ENCODE measurements at places on chromosomes 5 and 9.

DNA sequence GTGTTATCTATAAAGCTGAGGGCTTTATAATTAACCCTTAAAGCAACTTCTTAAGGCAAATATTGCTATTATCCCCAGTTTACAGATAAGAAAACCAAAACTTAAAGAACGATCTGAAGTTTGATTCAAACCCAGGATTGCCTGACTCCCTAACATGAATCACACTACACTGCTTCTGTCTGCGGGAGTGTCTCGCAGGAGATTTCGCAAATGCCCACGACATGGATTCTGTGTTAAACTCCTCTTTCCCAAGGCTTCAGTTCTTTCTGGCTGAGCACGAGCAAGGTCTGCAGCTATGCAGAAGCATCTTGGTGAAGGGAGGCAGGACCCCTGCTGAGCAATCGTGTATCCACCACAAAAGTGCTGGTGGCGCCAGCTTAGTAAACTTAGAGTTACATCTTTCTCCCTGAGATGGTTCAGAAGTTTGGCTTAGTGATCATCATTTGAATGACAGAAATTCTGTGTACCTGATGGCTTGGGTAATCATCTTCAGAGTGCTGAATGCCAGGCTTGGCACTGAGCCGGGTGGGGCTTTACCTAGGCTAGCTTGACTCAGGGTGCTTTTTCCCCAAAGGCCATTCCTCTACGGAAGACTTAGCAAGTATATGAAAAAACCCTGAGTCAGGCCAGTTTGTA lies 81.4 kb upstream of the PIK3R1 start:
- no peak for DNase-seq

DNA sequence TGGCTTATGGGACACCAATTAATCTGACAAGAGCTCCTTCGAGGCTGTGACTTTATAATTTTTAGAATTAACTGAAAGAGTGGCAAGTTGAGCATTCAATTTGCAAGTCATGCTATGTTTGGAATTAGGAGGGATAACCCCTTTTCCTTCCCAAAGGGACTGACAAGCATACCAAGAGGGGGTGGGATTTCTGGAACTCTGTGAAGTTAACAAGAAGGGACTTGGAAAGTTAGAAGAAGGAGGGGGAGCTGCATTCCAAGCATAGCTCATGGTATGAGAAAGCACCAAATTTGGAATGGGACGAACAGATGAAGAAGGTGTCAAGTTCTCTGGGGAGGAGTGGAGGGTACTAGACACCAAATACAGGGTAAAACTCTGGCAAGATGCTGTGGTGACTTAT lies 8.9 kb upstream of the PALM2AKAP2 start:
- no peak for DNase-seq

DNA sequence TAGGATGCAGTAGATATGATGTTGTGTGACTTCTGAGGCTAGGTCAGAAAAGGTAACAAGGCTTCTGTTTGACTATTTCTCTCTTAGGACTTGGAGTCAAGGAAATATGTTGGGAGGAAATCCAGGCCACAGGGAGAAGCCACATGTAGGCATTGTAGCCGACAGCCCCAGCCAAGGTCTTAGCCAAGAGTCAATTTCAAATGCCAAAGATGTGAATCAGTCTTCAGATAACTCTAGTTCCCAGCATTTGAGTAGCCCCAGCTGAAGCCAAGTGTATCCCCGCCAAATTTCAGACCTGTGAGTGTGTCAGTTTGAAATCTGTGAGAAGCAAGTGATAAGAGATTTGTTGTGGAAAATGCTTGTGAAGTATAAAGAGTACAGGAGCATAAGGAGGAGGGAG lies 38.1 kb upstream of the ISL1 start:
- no peak for DNase-seq

DNA sequence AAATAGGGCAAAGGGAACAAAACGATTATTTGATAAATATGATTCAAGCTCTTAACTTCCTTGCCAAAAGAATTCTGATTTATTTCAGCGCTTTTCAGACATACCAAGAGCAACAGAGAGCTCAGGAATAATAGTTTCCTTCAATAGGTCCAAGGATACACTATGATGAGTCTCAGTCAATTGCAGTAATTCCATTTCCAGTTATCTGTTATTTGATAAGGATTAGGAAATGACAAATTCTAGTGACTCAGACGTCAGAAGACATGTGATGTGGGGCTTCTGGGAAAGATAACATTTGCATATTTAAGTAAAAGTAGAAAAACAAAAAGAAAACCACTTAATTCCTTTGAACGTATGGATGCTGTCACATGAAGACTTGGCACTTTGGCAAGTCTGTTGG lies 1250.8 kb upstream of the CDH18 start:
- no peak for DNase-seq

- no peak for DNase-seq
Observed at GRCh38 chr9:110591526-110591925, 12.0 kb upstream of the SVEP1 start.

- no peak for DNase-seq
Observed at GRCh38 chr9:36960575-36960955, 73.5 kb downstream of the PAX5 start.

DNA sequence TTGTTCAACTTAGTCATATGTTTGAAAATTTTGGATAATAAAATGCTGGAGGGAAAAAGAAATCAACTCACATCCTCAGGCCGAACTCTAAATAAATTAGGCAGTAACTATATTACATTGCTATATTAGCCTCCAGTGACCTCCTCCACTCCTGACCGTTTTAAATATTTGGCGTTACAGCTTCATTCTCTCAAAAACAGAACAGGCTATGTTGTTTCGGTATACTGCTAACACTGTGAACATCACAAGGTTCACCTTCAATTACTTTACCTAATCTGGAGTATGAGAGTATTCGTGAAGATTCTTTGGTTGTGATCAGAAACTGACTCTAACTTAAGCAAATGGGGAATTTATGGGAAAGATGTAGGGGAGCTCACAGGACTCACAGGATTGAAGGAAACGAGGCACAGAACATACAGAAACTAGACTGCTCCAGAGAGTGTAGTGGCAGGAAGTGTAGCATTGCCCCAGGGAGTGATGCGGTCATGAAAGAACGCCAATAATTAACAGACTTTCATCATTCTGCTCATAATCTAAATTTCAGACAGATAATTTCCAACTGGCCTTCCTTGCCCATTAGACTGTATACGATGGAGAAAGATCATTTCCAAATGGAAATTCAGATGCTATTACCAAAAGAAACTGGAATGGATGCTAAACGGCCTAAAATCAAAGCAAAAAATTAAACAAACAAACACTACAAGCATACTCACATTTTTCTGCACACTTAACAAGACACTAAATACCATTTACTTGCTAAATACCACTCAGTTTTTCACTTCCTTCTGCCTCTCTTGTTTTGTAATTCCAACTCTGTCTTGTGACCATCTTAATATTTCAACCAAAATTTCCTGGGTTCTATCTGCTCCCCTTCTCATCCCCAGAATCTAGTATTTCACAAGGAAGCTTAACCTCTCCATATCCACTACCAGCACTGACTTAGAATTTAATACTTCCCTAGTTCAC lies 110.1 kb upstream of the LPAR1 start:
- no peak for DNase-seq

DNA sequence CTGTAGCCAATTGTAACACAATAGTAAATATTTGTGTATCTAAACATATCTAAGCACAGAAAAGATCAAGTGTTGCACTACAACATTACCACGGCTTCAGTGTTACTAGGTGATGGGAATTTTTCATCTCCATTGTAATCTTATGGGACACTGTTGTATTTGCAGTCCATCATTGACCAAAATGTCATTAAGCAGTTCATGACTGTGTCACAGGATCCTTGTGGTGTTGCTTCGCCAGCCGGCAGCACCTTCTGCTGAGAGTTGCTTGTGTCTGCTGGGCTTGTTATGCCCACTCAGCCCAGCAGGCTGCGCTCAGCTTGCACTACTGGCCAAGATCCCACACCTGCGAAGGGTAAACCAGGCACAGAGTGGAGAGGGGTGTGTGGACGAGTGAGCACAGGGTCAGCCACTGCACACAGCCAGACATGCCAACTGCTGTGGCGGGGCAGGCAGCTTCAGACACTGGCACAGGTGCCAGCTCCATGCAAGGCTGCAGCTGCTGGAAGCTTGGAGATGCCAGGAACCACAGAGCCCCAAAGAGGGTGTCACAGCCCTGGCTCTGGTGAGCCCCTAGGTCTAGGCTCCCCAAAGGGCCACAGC lies 273.7 kb downstream of the CETN3 start:
- no peak for DNase-seq

GRCh38 chr5:91556-92263 lies at the start of gene PLEKHG4B:
TSS of gene PLEKHG4B (plus strand) at chr5:92168. CDS start at chr5:92232, 64 bp downstream.
- DNase-seq: no peak

GRCh38 chr5:116256717-116257116 lies 171.9 kb downstream of the COMMD10 start:
- no peak for DNase-seq

DNA sequence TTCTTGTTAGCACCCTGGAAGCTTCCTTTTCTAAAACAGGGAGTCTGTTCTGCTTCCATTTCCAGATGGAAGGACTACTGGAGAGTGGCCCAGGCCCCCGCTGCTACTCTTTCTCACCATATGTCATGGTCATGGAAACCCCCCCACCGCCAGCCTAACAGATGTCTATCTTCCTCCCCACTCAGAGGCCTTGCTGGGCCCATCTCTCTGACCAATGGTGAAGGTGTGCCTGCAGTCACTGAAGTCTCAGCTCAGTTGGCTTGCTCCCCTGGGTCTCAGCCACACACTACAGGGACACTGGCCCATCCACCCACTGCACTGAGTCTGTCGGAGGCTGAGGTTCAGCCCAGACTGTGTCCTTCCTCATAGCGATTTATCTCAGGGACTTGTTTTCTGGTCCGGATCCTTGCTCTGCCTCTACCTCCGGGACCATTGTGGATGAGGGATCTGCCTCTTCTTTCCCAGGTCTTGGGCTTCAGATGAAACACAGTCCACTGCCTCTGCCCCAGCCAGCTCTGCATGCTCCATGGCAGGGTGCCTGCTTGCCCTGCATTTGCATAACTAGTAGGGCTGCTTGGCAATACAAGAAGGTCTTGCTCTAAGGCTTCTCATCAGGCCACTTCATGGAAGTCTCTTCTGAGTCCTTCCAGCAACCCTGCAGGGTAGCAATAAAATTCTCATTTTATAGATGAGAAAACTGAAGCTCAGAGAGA lies 30.8 kb downstream of the GALNT12 start:
- DNase-seq: no peak

- no peak for DNase-seq
Observed at GRCh38 chr9:2338777-2339365, 282.7 kb upstream of the VLDLR start.

DNA sequence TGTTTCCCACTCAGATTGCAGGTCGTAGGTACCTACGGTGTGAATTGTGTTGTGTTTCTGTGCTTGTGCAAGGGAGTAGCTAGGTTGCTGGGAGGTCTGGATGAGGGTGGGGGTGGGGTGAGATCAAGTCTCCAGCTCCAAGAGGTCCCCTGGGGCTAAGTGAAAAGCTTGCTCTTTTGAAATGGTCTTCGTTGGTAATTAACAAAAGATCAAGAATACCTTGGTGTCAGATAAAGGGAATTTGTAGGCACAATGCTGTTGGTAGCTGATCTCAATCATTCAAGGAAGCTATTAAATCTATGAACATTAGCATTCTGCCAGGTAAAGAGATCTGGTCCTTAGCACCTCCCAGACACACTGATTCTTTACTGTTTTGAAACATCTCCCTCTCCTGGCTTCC lies 928 bp upstream of the PCDHGC4 start:
- no peak for DNase-seq

- DNase-seq: no peak
Observed at GRCh38 chr9:88831713-88832407, 159.4 kb upstream of the S1PR3 start.

DNA sequence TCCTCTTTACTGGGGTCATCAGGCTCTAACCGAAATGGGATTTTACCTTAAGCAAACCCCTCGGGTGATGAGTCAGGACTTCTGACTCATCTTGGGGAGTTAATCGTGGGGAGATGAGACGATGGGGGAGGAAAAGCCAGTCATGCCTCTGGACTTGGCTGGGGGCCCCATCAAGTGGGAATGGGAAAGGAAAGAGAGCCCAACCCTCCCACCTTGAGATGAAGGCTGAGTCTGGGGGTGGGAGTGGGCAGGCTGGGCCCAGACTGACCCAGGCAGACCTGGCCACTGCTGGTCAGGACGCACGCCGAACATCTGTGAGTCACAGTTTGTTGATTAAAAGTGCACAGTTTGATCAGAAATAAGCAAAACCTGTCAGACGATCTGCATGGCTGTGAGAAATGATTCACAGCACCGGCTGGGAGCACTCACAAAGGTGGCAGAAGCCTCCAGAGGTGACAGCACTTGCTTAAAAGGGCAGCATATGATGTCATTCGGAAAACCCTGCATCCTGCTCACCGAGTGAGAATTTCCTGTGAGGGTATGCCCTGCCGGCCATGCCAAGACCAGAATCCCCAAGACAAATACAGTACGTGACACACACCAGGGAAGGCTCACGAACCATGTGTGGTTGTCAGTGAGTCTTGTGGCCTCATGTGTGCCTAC lies 50.0 kb upstream of the SLC25A51 start:
- no peak for DNase-seq

GRCh38 chr5:171762021-171762608 lies 23.5 kb upstream of the SMIM23 start:
- no peak for DNase-seq

DNA sequence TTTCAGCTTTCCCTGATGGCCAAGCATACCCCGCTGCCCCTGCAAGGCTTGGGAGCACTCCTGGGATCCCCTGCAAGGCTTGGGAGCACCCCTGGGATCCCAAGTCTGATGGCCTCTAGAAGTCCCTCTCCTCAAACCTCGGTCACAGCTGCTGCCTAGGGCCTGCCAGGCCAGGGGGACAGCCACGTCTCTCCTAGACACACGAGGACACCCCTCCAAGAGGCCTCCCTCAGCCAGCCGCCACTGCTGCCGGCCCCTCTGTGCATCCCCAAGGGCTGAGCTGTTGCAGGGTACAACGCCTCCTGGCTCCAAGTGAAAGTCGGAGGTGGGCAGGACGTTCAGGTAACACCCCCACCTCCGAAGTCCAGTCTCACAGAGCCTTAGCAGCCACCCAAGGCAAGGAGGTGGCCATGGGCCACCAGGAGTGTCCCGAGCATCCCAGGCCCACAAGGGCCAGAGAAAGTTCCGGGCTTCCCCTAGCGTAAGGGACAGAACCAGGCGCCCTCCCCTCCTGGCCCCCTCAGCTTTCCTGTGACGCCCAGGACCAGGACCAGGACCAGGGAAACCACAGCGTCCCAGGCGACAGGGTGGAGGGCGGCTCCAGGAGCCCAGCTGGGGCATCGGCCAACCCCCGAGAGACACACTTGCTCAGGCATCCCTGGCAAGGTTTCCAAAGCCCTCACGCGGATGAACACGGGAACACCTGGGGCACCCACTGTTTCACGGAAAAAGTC lies 17.3 kb upstream of the SLC12A7 start:
- DNase-seq: no peak

GRCh38 chr9:112921549-112921948 lies 30.9 kb upstream of the SLC46A2 start:
- DNase-seq: no peak

DNA sequence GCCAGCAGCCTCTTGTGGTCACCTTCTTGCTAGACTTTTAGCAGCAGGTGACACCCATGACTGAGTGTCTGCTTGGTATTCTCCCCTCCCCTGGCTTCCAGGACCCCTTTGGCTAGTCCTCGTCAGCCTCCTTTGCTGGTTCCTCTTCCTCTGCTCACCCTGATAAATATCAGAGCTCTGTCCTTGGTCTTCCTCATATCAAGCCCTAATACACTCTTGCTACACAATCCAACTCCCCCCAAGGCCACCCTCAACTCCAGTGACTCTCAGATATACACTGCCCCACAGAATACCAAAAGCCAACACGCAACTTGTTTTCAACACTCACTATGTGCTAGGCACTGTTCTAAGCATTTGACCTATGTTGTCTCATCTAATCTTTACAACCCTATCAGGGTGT lies 30.3 kb upstream of the LCP2 start:
- no peak for DNase-seq

- DNase-seq: no peak
Observed at GRCh38 chr5:107477492-107477891, 193.2 kb downstream of the EFNA5 start.

Measured in activated CD4-positive, CD25-positive, alpha-beta regulatory T cell (primary cell).